Large intestine (tissue), 12 donors: ENCODE measurements at places on chromosomes 4 and X. TPM values are rescaled to one million over a fixed set of nuclear protein-coding genes. Genes with fewer than 3 reads are reported as not detected.
A peak's percentile ranks its signal among the peaks of the same experiment; 100 is the strongest.

DNA sequence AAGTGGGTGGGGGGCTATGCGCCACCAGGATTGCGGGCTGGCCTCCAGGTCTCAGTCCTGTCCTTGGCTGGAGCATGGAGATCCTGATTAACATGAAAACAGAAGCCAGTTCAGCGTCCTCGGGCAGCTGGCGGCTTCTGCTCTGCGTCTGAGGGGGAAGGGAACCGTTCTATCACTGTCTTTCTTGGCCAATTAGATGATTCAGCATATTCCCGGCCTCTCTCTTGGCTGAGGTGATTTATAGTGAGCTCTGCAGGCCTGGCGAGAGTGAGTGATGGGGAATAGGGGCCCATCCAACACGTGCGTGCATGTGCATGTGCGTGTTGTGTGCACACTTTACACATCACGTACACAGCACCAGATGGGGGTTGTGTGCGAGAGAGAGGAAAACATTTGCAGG lies 145.8 kb upstream of the ATP6AP2 start:
- peaks cover 19% of the 10 kb centered on the region for H3K4me1 ChIP-seq
- no peak overlapping the region for H3K4me3 ChIP-seq
- H3K27ac ChIP-seq = peak overlapping the region; percentile 47
- peak; percentile 41 for DNase-seq
- no peaks in the 10 kb centered on the region for H3K36me3 ChIP-seq

RBMXL3 gene
- polyA plus RNA-seq = not detected

SFRP2 gene
- polyA plus RNA-seq = 3.5 TPM

DNA sequence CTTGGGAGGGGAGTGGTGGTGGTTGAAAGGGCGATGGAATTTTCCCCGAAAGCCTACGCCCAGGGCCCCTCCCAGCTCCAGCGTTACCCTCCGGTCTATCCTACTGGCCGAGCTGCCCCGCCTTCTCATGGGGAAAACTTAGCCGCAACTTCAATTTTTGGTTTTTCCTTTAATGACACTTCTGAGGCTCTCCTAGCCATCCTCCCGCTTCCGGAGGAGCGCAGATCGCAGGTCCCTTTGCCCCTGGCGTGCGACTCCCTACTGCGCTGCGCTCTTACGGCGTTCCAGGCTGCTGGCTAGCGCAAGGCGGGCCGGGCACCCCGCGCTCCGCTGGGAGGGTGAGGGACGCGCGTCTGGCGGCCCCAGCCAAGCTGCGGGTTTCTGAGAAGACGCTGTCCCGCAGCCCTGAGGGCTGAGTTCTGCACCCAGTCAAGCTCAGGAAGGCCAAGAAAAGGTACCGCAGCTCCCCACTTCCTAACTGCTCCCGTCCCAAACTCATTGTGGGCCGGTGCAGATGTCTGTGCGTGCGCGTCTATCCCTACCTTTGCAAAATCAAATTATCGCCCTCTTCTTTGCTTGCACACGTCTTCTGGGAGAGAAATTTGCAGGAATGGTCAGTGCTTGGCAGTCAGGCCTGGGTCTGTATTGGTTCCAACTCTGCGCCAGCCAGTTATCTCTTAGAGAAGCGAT lies 533 bp downstream of the IL15 start:
- H3K4me1 ChIP-seq = peaks cover 3% of the 10 kb centered on the region
- peak overlapping the region; percentile 96 for H3K4me3 ChIP-seq
- DNase-seq = peak; percentile 85
- no peaks in the 10 kb centered on the region for H3K27me3 ChIP-seq
- H3K36me3 ChIP-seq = no peaks in the 10 kb centered on the region

DNA sequence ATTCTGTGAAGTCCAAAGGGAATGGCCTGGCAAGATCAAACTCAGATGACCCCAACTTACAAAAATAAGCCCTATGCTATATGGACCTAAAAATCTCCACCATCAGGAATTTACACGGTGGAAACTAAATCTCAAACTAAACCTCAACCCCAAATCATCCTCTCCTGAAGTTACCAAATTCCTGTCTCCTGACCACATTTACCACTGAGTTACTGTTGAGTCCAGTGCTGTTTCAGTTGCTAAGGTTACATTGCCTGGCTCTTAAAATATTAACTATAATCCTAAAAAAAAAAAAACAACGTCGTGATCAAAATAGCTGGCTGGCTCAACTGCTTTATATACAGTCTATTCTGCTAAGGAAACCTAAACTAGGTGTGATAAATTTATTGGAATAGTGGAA lies 315.2 kb upstream of the SLIT2 start:
- DNase-seq = no peak
- no peaks in the 10 kb centered on the region for H3K27me3 ChIP-seq
- H3K36me3 ChIP-seq = no peaks in the 10 kb centered on the region

DNA sequence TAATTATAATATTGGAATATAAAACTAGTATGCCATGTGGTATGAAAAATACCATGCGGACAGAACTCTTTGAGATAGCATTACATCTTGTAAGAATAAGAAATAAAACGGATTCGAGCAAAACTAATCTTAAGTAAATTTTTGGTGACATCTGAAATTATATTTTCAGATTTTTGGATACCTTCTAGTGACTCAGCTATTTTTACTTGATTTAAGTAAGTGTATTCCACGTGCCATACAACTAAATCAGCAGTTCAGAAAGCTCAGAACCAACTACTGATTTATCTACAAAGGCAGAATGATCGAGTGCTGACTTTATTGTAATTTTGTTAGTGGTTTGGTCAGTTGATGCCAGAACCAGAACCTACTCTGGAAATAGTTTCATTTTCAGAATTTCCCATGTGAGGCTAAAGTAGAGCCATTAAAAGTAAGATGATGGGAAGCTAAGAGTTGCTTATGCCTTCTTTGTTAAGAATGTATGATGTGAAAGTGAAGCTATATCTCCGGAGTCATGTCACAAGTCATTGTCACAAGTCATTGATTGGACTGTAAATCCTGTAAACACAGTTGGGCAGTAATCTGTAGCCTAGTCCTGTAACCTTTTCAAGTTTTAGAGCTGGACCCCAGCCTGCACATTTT lies 4.0 kb downstream of the ING2 start:
- DNase-seq = peak; percentile 68
- H3K36me3 ChIP-seq = peaks cover 17% of the 10 kb centered on the region
- peak overlapping the region; percentile 3 for H3K4me3 ChIP-seq

- no peak for DNase-seq
- no peaks in the 10 kb centered on the region for H3K36me3 ChIP-seq
- H3K4me1 ChIP-seq = peaks cover 3% of the 10 kb centered on the region
- no peak overlapping the region for H3K27ac ChIP-seq
- no peaks in the 10 kb centered on the region for H3K27me3 ChIP-seq
These were observed 37.9 kb downstream of the RAP2C start for GRCh38 chrX:132181364-132181763.

DNA sequence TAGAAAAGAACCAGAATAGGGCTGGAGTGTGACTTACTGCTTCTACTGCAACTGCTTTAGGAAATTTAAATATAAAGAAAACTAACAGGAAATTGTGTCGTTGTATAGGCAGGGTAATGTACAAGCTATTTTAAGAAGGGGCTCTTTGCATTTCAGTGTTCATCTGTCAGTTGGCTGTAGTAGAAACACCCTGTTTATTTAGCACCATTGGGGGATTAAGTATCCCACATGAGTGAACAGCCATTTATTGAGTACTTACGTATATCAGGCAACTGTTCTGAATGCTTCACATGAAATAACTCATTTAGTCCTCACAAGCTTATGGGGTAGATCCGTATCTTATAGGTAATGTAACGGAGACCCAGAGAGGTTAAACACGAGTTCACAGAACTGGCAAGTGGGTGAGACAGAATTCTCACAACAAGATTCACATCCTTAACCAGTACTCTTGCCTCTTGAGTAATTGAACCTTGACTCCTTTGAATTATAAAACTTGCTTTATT lies 23.9 kb downstream of the STIM2 start:
- no peak overlapping the region for H3K27ac ChIP-seq
- no peak for DNase-seq
- no peaks in the 10 kb centered on the region for H3K4me1 ChIP-seq
- H3K4me3 ChIP-seq = no peak overlapping the region
- H3K27me3 ChIP-seq = no peaks in the 10 kb centered on the region

- no peaks in the 10 kb centered on the region for H3K36me3 ChIP-seq
- H3K27me3 ChIP-seq = no peaks in the 10 kb centered on the region
- H3K27ac ChIP-seq = no peak overlapping the region
These were observed 24.2 kb upstream of the ARHGEF9 start for GRCh38 chrX:63809173-63809572.

DNA sequence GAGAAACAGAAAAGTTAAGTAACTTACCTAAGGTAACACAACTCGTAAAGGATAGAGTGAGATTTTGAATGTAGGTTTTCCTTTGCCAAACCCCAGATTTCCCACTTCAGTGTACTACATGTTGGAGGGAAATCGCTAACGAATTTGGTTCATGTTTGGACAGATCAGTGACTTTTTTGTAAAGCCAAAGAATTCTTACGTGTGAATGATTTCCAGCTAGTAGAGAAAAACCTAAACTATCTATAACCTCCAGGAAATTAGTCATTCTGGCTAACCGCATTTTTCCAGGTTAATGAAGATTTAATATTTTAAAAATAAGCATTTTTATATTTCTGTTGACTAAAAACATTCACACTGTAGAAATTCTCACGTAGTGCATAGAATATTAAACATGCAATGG lies 7.2 kb downstream of the TENM3 start:
- no peak for DNase-seq
- H3K27me3 ChIP-seq = no peaks in the 10 kb centered on the region
- no peak overlapping the region for H3K4me3 ChIP-seq
- no peaks in the 10 kb centered on the region for H3K4me1 ChIP-seq
- no peak overlapping the region for H3K27ac ChIP-seq
- no peaks in the 10 kb centered on the region for H3K36me3 ChIP-seq

- no peaks in the 10 kb centered on the region for H3K4me1 ChIP-seq
- H3K27me3 ChIP-seq = no peaks in the 10 kb centered on the region
- H3K27ac ChIP-seq = no peak overlapping the region
- no peaks in the 10 kb centered on the region for H3K36me3 ChIP-seq
These were observed 22.8 kb upstream of the SEC24B start for GRCh38 chr4:109410776-109411175.

CC2D2A gene
- polyA plus RNA-seq = 16.4 TPM

UGT2B17 gene
- polyA plus RNA-seq = 287 TPM

GASK1B gene
- 39.6 TPM for polyA plus RNA-seq

GAGE12F gene
- not detected for polyA plus RNA-seq

GRCh38 chr4:155377276-155377675 lies 511 bp upstream of the MAP9 start:
- no peaks in the 10 kb centered on the region for H3K4me1 ChIP-seq
- no peak for DNase-seq
- H3K36me3 ChIP-seq = no peaks in the 10 kb centered on the region

CT45A10 gene
- not detected for polyA plus RNA-seq
